ENCODE measurements at places on chromosomes 6 and 20. TPM values are rescaled to one million over a fixed set of nuclear protein-coding genes. Genes with fewer than 3 reads are reported as not detected.
A peak's percentile ranks its signal among the peaks of the same experiment; 100 is the strongest.

DNA sequence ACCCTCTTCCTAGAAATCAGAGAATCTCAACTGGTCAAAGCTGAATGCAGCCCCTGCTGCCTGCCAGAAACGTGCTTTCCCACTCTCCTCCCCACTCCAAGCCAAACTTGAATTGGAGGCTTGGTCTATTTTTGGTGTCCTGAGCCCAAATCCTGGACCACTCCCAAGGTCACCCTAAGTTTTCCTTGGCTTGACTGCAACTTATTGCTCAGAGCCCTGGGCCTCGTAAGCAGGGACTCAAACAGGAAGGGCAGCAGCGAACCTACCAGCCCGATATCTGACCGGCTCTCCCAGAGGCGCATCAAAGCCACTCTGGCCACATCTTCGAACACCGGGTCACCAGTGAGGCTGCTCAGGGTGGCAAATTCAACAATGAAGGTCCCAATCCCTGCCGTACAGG lies 12.7 kb downstream of the EDEM2 start:
- DNase-seq, result no peak
- peaks cover 5% of the 10 kb centered on the region for H3K4me1 ChIP-seq
- no peak overlapping the region for H3K4me3 ChIP-seq
- H3K36me3 ChIP-seq, result peaks cover 9% of the 10 kb centered on the region

Gene IL17A
- total RNA-seq, result not detected

GRCh38 chr6:39733704-39734103 lies 8.5 kb upstream of the KIF6 start:
- peaks cover 28% of the 10 kb centered on the region for H3K27me3 ChIP-seq
- no peak overlapping the region for H3K27ac ChIP-seq
- no peak overlapping the region for H3K4me3 ChIP-seq
- no peaks in the 10 kb centered on the region for H3K36me3 ChIP-seq

- peak overlapping the region; percentile 82 for H3K4me3 ChIP-seq
- H3K36me3 ChIP-seq, result no peaks in the 10 kb centered on the region
- peaks cover 26% of the 10 kb centered on the region for H3K4me1 ChIP-seq
- peak overlapping the region; percentile 90 for H3K27ac ChIP-seq
- DNase-seq, result no peak
These were observed 86.9 kb downstream of the LYRM4 start for GRCh38 chr6:5173810-5174209.

Gene GRM1
- not detected for total RNA-seq

- H3K4me3 ChIP-seq, result no peak overlapping the region
- no peaks in the 10 kb centered on the region for H3K36me3 ChIP-seq
- no peaks in the 10 kb centered on the region for H3K4me1 ChIP-seq
- no peak for DNase-seq
- H3K27ac ChIP-seq, result no peak overlapping the region
These were observed 65.8 kb downstream of the HMGN3 start for GRCh38 chr6:79168695-79168980.

GRCh38 chr6:169847141-169847674 lies 95.8 kb downstream of the ERMARD start:
- no peak overlapping the region for H3K4me3 ChIP-seq
- H3K27me3 ChIP-seq, result peaks cover 13% of the 10 kb centered on the region
- no peak overlapping the region for H3K27ac ChIP-seq

DNA sequence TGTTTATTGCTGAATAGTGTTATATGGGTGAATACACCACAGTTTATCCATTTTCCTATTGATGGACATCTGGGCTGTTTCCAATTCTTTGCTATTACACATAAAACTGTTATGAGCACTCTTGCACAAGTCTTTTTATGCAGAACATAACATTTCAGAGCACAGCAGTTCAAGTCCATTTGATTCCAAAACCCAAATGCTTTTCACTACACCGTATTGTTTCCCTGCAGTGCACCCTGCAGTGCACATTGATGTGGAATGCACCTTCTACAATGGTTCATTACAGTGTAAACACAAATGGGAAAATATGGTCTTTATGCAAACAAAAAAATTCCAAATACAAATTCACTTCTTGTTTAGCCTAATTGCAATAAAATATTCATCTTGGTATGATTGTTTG lies 3.6 kb upstream of the SLC2A12 start:
- no peak overlapping the region for H3K27ac ChIP-seq
- peaks cover 8% of the 10 kb centered on the region for H3K4me1 ChIP-seq
- no peak overlapping the region for H3K4me3 ChIP-seq
- H3K36me3 ChIP-seq, result no peaks in the 10 kb centered on the region
- DNase-seq, result no peak

- no peaks in the 10 kb centered on the region for H3K36me3 ChIP-seq
- no peaks in the 10 kb centered on the region for H3K4me1 ChIP-seq
- no peak overlapping the region for H3K4me3 ChIP-seq
- no peaks in the 10 kb centered on the region for H3K27me3 ChIP-seq
- no peak overlapping the region for H3K27ac ChIP-seq
These were observed 20.9 kb upstream of the ADGRG6 start for GRCh38 chr6:142280927-142281326.

Gene THBS2
- total RNA-seq, result not detected

Gene SCUBE3
- 0.14 TPM for total RNA-seq

- H3K27me3 ChIP-seq, result no peaks in the 10 kb centered on the region
- peaks cover 25% of the 10 kb centered on the region for H3K4me1 ChIP-seq
- no peaks in the 10 kb centered on the region for H3K36me3 ChIP-seq
- no peak for DNase-seq
- H3K27ac ChIP-seq, result no peak overlapping the region
These were observed 13.0 kb downstream of the UCKL1 start for GRCh38 chr20:63942969-63943807.

Gene ENPP1
- total RNA-seq, result 9.5 TPM

Gene HLA-DQA1
- total RNA-seq, result 7.8 TPM

- peak overlapping the region; percentile 68 for H3K4me3 ChIP-seq
- H3K36me3 ChIP-seq, result no peaks in the 10 kb centered on the region
- H3K4me1 ChIP-seq, result peaks cover 16% of the 10 kb centered on the region
- no peak for DNase-seq
- H3K27ac ChIP-seq, result no peak overlapping the region
- peaks cover 37% of the 10 kb centered on the region for H3K27me3 ChIP-seq
These were observed 646 bp downstream of the RPS6KA2 start for GRCh38 chr6:166626177-166627032.

Data from natural killer cell treated with Interleukin-12 subunit alpha and Interleukin-12 subunit beta and Interleukin-15 and Interleukin-18, amount 100 ng/mL, for 72 hours (primary cell).